CD8-positive, alpha-beta memory T cell (primary cell): ENCODE measurements at places on chromosomes 4 and X.
A peak's percentile ranks its signal among the peaks of the same experiment; 100 is the strongest.

GRCh38 chr4:94484818-94485217, 33.1 kb downstream of the PDLIM5 start:
- no peak for DNase-seq

GRCh38 chr4:152164561-152164960, 371.3 kb downstream of the FBXW7 start:
- DNase-seq = no peak

GRCh38 chr4:23235628-23236390, 543.1 kb downstream of the GBA3 start:
- no peak for DNase-seq

DNA sequence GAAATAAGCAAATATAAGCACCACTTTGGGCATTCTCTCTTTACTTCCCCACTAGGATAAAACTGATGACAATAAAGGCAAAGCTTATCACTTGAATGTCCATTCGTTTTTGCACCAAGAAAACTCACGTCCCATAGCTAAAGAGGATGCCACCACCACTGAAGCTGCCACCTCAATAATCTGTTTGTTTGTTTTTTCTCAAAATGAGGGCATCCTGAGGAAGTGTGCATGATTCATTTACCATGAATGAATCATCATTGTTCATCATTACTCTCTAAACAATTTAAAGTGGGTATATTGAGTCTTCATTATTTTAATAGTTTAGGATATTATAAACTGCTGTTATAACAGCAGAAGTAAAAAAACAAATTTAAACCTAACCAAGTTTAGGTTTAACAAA, 168.2 kb downstream of the DCTD start:
- no peak for DNase-seq

DNA sequence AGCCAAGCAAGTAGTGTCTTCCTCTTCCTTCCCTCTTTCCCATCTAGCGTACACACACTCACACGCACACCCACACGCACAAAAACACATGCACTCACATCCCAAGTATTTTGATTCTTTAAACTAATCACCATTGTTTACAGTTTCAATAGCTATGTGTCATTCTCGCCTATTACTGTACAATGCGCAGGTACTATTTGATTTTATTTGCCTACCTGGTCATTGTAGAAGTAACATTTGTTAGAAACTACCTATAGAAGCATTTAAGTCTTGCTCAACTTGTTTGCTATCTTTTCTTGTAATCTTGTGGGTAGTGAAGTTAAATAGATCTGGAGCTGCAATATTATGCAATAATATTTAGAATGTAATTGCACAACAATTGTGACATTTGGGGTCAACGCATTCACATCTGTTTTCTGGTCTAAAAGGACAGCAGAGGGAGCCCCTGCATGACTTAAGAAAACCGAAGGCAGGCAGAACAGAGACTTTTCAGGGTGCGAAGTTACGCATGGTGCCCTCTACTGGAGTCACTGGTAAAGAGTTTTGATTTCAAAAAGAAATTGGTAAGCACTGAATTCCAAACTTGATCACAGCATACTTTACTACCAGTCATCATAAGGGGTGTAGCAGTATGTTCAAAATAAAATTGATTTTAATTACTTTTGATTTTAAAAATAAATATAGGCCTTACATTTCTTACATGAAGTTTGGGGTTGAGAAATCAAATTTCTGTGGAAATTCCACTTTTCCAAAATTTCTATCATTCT, 503.3 kb upstream of the FAM241A start:
- DNase-seq = no peak

- DNase-seq = no peak
These were observed 289.7 kb downstream of the STK32B start for GRCh38 chr4:5340991-5341451.

GRCh38 chr4:62940229-62940628, 1469.0 kb downstream of the TECRL start:
- no peak for DNase-seq

DNA sequence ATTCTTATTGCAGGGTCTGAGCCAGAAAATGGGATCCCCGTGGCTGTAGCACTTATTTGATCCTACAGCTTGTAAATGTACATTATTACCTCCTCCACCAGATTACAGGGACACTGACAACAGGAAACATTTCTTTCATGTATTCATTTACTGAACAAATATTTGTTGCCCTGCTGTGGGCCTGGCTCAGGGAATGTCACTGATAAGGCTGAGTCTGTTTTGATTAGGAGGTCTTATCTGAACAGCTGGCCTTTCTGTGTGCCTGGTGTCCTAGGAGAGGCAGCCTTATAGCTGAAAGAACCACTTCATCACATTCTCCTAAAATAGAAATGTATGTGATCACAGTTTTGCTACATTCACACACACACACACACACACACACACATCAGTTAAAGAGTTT, 45.5 kb upstream of the PROM1 start:
- no peak for DNase-seq

GRCh38 chrX:47623540-47624027, 3.9 kb upstream of the SYN1 start:
- peak; percentile 62 for DNase-seq

- peak; percentile 14 for DNase-seq
These were observed 38.6 kb downstream of the NELFA start for GRCh38 chr4:1969928-1970723.
